Lung (tissue), 17 donors: ENCODE measurements at places on chromosomes 3 and 15. TPM values are rescaled to one million over a fixed set of nuclear protein-coding genes. Genes with fewer than 3 reads are reported as not detected.
A peak's percentile ranks its signal among the peaks of the same experiment; 100 is the strongest.

GRCh38 chr15:63805993-63806980 is 27.5 kb downstream of the HERC1 start:
- no peaks in the 10 kb centered on the region for H3K36me3 ChIP-seq
- DNase-seq = no peak
- H3K27ac ChIP-seq = no peak overlapping the region
- no peaks in the 10 kb centered on the region for H3K4me1 ChIP-seq
- no peaks in the 10 kb centered on the region for H3K27me3 ChIP-seq

- H3K36me3 ChIP-seq = no peaks in the 10 kb centered on the region
- H3K4me1 ChIP-seq = no peaks in the 10 kb centered on the region
- no peak for DNase-seq
- no peaks in the 10 kb centered on the region for H3K27me3 ChIP-seq
Observed at GRCh38 chr3:161550491-161551195, 54.0 kb downstream of the OTOL1 start.

GRCh38 chr15:34279368-34279767 is 54.6 kb downstream of the EMC4 start:
- H3K4me1 ChIP-seq = no peaks in the 10 kb centered on the region
- H3K36me3 ChIP-seq = no peaks in the 10 kb centered on the region
- no peaks in the 10 kb centered on the region for H3K27me3 ChIP-seq
- DNase-seq = no peak
- no peak overlapping the region for H3K4me3 ChIP-seq

DNA sequence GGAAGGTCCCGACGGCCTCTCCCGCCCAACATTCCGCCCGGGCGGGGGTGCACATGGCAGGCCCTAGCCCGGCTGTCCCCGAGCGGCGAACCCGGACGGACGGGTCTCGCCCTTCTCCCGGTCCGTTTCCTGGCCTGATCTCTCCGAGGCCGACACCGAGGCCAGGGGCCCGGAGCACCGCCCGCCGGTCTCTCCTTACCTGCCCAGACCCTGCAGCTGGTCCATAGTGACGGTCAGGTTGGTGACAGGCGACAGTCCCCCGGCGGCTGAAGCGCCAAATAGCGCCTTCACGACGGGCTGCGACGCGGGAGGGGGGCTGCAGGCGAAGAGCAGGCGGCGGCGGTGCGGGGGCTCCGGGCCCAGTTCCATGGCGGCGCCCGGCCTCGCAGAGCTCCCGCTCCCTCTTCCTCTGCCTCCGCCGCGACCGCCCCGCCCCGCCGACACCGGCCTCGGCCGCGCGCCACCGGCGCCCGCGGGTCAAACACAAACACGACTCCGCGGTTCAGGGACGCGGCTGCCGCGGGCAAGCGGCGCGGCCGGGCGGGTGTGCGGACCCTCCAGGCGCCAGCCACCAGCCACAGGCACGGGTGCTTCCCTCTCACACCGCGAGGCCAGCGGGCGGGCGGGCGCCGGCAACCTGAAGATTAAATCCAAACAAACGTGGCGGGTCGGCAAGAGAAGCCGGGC is 495 bp downstream of the CDC25A start:
- H3K4me1 ChIP-seq = peaks cover 9% of the 10 kb centered on the region
- DNase-seq = no peak
- peak overlapping the region; percentile 76 for H3K4me3 ChIP-seq
- no peaks in the 10 kb centered on the region for H3K36me3 ChIP-seq
- no peaks in the 10 kb centered on the region for H3K27me3 ChIP-seq

GRCh38 chr3:157534725-157535161 is 31.5 kb upstream of the VEPH1 start:
- no peak for DNase-seq
- no peak overlapping the region for H3K4me3 ChIP-seq
- no peaks in the 10 kb centered on the region for H3K27me3 ChIP-seq
- H3K4me1 ChIP-seq = no peaks in the 10 kb centered on the region
- no peak overlapping the region for H3K27ac ChIP-seq

GRCh38 chr15:74960995-74961588 is 4.5 kb upstream of the RPP25 start:
- peaks cover 30% of the 10 kb centered on the region for H3K27me3 ChIP-seq
- H3K27ac ChIP-seq = no peak overlapping the region
- no peak overlapping the region for H3K4me3 ChIP-seq

- no peaks in the 10 kb centered on the region for H3K4me1 ChIP-seq
- no peak overlapping the region for H3K4me3 ChIP-seq
- no peak for DNase-seq
Observed at GRCh38 chr3:75337226-75337900, 326.8 kb upstream of the FRG2C start.

- H3K36me3 ChIP-seq = no peaks in the 10 kb centered on the region
- no peak overlapping the region for H3K27ac ChIP-seq
- peak; percentile 56 for DNase-seq
- no peaks in the 10 kb centered on the region for H3K27me3 ChIP-seq
- H3K4me1 ChIP-seq = no peaks in the 10 kb centered on the region
- H3K4me3 ChIP-seq = no peak overlapping the region
Observed at GRCh38 chr15:58864602-58865424, 68.7 kb downstream of the SLTM start.

DNA sequence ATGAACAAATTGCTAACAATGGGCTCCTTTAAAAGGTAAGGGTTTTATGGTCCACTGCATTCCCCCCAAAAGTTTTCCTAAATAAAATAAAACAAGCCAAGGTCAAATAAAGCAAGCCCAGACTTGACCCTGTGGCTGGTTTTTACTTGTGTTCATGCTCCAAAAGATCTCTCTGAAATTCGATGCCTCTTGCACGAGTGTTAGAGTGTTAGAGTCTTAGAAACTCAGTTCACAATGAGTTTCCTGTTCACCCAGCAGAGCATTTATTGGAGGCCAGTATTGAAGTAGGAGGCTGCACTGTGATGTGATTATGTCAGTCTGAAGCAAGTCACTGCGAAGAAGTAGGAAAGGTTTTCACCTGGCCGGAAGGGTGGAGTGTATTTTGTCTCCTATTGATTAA is 59.9 kb upstream of the LRTM1 start:
- no peaks in the 10 kb centered on the region for H3K27me3 ChIP-seq
- peaks cover 20% of the 10 kb centered on the region for H3K4me1 ChIP-seq
- DNase-seq = peak; percentile 29
- H3K36me3 ChIP-seq = no peaks in the 10 kb centered on the region
- no peak overlapping the region for H3K27ac ChIP-seq
- no peak overlapping the region for H3K4me3 ChIP-seq

Gene PARP15
- total RNA-seq = 6.1 TPM

- no peaks in the 10 kb centered on the region for H3K36me3 ChIP-seq
- H3K4me3 ChIP-seq = no peak overlapping the region
- H3K27ac ChIP-seq = no peak overlapping the region
Observed at GRCh38 chr15:71199384-71200351, 84.4 kb downstream of the THSD4 start.

- no peak overlapping the region for H3K4me3 ChIP-seq
- H3K27me3 ChIP-seq = no peaks in the 10 kb centered on the region
- H3K27ac ChIP-seq = no peak overlapping the region
- no peaks in the 10 kb centered on the region for H3K36me3 ChIP-seq
- no peaks in the 10 kb centered on the region for H3K4me1 ChIP-seq
Observed at GRCh38 chr3:126713199-126713598, 9.2 kb downstream of the CHCHD6 start.

GRCh38 chr15:80072285-80072994 is 13.0 kb downstream of the ZFAND6 start:
- no peak overlapping the region for H3K4me3 ChIP-seq
- no peaks in the 10 kb centered on the region for H3K36me3 ChIP-seq

GRCh38 chr15:55991802-55992768 is 1.3 kb downstream of the NEDD4 start:
- H3K4me3 ChIP-seq = no peak overlapping the region
- H3K4me1 ChIP-seq = no peaks in the 10 kb centered on the region
- no peak for DNase-seq
- no peaks in the 10 kb centered on the region for H3K36me3 ChIP-seq
- peak overlapping the region; percentile 66 for H3K27ac ChIP-seq

- H3K4me3 ChIP-seq = no peak overlapping the region
- DNase-seq = no peak
- no peaks in the 10 kb centered on the region for H3K27me3 ChIP-seq
- no peak overlapping the region for H3K27ac ChIP-seq
Observed at GRCh38 chr15:89785774-89786140, 9.6 kb downstream of the MESP2 start.

DNA sequence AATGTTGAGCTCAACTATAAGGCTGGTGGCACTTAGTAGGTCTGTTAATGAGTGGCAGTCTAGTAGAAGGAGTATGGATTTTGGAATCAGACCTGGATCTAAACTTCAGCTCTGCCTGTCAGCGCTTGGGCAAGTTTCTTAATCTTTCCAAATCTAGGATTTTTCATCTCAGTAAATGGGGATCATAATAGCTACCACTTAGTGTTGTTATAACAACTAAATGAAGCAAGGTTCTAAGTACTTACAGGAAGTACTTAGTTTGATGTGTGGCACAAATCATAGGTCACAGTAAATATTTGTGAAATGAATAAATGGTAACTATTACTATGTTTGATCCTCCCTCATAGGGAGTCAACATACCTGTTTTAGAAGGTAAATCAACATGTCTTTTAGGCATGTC is 31.4 kb downstream of the SLC49A4 start:
- no peaks in the 10 kb centered on the region for H3K4me1 ChIP-seq
- no peak overlapping the region for H3K4me3 ChIP-seq
- DNase-seq = no peak
- H3K36me3 ChIP-seq = peaks cover 23% of the 10 kb centered on the region

DNA sequence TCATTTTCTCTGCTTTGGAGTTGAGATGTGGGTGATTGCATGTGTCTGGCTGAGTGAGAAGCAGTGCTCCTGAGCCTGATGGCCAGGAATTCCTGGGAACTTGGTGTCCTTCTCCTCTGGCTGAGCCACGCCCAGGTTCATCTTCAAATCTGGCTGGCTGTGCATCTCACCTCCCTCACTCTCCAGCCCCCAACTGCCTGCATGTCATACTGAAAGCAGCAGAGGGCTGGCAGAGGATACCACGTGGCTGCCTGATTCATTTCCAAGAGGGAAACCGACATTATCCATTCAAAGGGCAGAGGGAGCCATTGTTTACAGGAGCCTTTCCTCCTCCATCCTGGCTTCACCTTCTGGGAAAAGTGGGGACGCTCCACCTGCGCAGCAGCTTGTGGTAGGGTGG is 57.4 kb downstream of the ABHD5 start:
- no peaks in the 10 kb centered on the region for H3K36me3 ChIP-seq
- no peak overlapping the region for H3K4me3 ChIP-seq
- H3K27ac ChIP-seq = no peak overlapping the region
- no peaks in the 10 kb centered on the region for H3K4me1 ChIP-seq

Gene C3orf70
- 4.9 TPM for total RNA-seq

DNA sequence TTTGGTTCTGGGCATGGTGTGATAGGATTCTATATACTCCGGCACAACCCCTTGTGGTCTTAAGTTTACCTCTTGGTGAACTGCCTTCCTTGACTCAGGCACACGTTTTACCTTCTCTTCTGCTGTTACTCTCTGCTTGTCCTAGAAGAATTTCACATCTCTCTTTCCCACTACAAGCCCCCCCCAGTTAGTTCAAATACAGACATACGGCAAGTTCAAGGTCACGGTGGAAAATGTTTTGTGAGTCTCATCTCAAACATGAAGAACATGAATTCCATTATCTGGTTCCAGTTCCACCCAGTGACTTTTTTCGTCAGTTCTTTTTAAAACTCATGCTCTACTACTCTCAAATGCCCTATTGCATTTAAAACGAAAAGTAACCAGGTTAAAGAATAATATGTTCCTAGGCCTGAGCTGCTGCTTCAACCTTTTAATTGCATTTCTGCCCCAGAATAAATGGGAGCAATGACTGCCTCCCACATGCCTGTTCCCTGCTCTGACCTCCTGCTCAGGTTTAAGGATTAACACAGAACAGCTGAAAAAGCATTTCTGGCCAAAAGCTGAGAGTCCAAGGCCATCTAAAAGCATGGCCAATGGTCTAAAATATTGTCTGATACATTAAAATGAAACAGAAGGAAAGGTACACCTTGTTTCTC is 132.8 kb downstream of the OSBPL10 start:
- no peaks in the 10 kb centered on the region for H3K36me3 ChIP-seq
- H3K27me3 ChIP-seq = no peaks in the 10 kb centered on the region
- no peaks in the 10 kb centered on the region for H3K4me1 ChIP-seq
- no peak overlapping the region for H3K27ac ChIP-seq
- DNase-seq = no peak

Gene SYNPR
- 0.43 TPM for total RNA-seq

Gene LRRC57
- total RNA-seq = 27.3 TPM

Gene VIPR1
- 24.8 TPM for total RNA-seq

Gene PPARG
- total RNA-seq = 41.4 TPM

DNA sequence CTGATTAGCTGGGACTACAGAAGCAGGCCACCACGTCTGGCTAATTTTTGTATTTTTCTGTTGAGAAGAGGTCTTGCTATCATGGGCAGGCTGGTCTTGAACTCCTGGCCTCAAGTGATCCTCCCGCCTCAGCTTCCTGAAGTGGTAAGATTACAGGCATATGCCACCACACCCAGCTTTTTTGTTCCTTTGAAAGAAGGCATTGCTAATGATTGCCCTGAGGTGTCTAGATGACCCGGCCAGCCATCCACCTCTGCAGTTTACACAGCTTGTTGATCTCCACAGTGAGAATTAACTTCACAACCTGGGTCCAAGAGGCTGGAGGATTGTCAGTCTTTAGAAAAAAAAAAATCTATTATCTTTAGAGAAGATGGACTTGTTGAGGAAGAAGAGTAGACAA is 58.7 kb downstream of the SMAD3 start:
- DNase-seq = no peak
- H3K36me3 ChIP-seq = no peaks in the 10 kb centered on the region
- no peaks in the 10 kb centered on the region for H3K27me3 ChIP-seq
- H3K4me1 ChIP-seq = peaks cover 12% of the 10 kb centered on the region
- H3K27ac ChIP-seq = peak overlapping the region; percentile 72

DNA sequence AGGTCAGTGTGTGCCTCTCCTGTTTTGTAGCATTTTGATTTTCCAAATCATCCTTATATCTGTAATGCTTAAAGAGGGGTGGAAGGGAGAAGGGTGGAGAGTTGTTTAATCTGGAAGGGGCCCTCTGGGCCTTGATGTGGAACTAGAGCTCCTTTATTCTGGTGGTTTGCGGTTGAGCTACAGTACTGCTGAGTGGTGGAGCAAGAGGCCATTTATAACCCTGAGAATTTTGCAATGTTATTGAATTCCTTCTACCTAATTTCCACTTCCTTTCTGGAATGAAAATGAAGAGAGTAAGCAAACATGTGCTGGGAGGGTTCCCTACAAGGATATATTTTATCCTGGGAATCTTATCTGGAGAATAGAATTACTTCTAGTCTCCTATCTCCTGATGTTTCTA is 35.3 kb upstream of the TUBGCP5 start:
- H3K4me3 ChIP-seq = no peak overlapping the region
- H3K27me3 ChIP-seq = no peaks in the 10 kb centered on the region
- no peaks in the 10 kb centered on the region for H3K4me1 ChIP-seq
- DNase-seq = no peak
- H3K27ac ChIP-seq = no peak overlapping the region

Gene PAQR5
- 2.3 TPM for total RNA-seq

Gene ARNT2
- total RNA-seq = 12.2 TPM
